ENCODE measurements at places on chromosomes 13 and 19.

- peak; percentile 7 for DNase-seq
Observed at GRCh38 chr19:33273881-33274662, 28.3 kb downstream of the CEBPA start.

- no peak for DNase-seq
Observed at GRCh38 chr13:57640607-57641006, 9.1 kb downstream of the PCDH17 start.

- no peak for DNase-seq
Observed at GRCh38 chr19:14371301-14371821, 9.9 kb upstream of the ADGRE5 start.

DNA sequence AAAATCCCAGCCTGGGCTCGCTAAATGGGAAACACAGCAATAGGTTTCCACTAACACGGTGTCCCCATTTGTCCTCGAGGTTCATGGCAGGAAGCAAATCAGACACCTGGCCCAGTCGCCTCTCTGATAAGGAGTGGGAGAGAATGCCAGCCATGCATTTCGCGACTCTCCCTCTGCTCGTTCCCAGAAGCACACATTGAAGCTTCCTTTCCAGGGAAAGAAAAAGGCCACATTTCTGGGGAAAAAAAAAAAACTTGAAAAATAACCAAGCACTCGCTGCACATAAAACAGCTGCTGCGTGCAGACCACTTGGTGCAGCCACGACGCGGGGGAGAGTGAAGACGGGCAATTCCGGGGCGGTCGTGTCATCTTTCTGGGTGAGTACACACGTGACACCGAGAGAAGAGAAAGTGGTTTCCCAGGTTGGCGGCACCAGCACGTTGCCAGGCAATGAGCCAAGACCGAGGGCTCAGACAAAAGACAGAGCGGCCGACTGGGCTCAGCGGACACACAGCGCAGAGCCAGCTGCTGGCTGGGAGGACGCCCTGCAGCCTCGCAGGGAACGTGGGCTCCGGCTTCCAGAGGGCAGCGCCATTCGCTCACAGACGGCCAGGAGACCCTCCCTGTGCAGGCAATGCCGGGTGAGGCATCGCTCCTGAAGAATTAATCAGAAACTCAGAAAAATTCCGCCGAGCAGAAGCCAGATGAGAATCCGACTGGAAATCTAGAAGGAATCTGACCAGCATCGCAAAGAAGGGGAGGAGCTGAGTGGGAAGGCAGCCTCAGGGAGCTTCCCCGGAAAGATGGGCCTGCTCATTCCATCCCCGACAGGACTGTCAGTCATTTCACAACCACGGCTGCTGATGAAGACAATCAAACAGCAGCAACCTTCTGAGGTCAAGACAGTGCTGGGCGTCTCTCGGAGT is 83.2 kb upstream of the IRS2 start:
- no peak for DNase-seq

All from stimulated activated CD8-positive, alpha-beta memory T cell treated with anti-CD3 and anti-CD28 coated beads, Interleukin-15, amount 100 ng/mL, for 4 hours (primary cell).